Stimulated activated CD4-positive, alpha-beta T cell treated with anti-CD3 and anti-CD28 coated beads, TNF-alpha, amount 100 ng/mL, for 4 hours (primary cell): ENCODE measurements at places on chromosomes 7 and 10.
A peak's percentile ranks its signal among the peaks of the same experiment; 100 is the strongest.

GRCh38 chr10:93701866-93702209, 554 bp downstream of the FRA10AC1 start:
- DNase-seq: no peak

- no peak for DNase-seq
These were observed 73.5 kb downstream of the GRB10 start for GRCh38 chr7:50709151-50709550.

GRCh38 chr7:463362-463781, 56.3 kb downstream of the PDGFA start:
- no peak for DNase-seq

DNA sequence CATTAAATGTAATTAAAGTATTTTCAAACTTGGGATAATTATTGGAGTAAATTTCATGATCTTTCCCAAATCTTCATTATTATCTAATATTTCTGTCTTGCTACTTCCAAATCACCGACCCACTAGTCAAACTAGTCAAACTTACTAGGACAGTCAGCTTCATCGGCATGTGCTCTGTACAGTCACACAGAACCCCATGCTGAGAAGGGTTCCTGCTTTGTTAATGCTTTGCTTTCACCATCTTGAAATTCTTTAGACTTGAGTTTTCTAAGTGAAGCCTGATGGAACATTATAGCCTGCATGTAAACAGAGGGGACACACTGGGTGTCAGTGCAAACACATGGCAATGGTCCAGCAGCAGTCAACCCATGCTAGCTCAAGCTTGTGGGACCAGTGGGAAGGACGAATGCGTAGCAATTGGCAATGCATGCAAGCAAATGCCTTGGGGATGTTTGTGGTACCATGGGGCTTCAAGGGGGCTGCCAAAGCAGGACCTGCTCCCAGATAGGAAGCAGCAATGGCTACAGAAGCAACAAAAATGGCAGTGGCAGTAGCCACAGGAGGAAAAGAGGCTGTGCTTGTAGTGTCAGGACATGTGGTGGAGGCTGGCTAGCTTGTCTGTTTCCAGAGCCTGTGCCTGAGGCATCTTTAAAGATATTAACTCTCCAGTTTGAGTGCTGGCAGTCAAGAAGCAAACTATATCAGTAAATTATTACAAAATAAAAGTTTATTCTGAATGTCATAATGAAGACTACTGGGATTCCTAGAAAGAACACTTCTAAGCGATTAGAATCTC, 441.1 kb upstream of the SEMA3D start:
- DNase-seq: no peak

DNA sequence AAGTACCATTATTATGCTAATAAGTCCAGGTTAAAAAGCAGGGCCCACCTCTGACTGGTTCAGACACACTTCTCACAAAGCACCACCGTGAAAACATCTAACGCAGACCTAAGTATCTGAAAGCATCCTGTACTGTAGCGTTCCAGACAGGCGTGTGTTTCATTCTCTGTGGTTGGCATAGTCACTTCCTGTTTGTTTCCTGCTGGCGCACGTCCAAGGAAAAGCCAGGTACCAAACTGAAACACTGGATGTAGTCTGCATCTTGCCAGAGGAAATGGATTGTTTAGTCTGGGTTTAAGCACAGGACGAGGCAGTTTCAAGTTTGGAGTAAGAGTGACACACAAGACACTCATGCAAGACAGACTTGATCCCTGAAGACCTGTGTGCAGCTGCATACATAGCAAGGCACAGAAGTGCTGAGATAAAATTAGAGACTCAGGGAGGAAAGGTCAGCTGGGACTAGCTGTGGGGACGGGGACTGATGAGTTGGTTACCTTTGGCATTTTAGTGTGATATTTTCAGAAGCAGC, 23.3 kb downstream of the BPGM start:
- DNase-seq: peak; percentile 24

DNA sequence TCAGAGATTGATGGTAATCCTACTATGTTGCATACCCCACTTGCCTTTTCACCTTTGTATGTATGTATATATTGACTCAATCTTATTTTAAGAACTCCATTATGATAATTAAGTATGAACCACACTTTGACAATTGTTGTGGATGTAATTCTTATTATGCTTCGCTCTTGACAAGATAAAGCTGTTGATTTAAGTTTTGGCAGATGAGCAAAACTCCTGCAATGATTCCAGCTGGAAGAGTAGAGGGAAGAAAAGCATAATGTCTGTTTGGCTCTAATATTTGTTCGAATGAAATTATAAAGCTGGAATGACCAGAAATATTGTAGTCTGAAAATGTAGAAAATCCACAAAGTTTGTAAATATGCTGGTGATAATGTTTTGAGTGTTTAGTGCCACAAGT, 83.8 kb upstream of the AKR1E2 start:
- no peak for DNase-seq

DNA sequence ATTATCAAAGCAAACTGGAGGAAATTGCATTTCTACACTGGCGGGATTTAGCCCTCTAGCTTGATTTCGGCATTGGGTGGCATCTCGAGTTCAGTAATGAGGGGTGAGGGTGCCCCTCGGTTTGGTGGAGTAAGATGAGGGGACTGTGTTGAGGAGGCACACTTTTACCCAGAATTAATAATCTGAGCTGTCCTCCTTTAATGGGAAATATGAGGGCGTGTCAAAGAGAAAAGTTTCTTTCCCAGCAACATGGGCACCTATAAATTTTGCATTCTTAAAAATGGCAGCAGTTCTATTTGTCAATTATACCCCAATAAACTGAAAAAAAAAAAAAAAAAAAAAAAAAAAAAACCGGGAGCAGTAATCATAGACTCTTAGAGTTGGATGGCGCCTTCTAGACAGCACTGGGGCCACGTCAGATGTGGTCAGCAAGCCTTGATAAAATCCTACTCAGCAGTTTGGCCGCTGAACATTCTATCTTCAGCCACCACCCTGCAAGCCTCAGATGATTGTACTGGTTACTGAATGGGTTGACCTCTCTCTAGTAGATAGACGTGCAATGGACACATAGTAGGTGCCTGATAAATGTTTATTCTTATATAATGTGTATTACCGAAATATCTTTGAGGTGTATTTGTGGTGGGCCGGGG, 931 bp downstream of the PAPSS2 start:
- DNase-seq: no peak

DNA sequence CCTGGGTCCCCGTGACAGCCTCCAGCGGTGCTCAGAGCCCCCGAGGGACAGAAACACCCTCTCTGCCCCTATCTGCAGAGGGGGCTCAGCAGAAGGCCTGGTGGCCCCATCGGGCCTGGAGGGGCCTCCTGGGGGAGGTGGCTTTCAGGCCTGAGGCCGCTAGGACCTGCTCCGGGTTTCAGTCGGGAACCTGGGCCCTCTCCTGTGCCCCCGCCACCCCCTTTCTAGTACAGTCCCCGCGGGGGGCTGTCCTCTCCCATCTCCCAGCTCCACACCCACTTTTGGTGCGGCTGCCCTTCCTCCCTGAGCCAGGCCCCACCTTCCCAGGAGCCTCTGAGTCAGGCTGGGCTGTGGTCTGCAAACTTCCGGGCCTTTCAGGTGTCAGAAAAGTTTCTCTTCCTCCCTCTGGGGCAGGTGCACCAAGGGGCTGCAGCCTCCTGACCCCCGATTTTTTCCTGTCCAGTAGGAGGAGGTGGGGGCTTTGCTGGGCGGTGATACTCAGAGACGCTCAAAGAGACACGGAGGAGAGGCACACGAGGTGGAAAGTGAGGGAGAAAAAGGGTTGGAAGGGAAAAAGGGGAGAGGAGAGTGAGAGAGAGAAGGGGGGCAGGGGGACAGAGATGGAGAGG, 692 bp downstream of the CARD11 start:
- DNase-seq: peak; percentile 48

- no peak for DNase-seq
These were observed 9.9 kb downstream of the LBX1 start for GRCh38 chr10:101219139-101219945.

GRCh38 chr7:135200821-135201331, 10.4 kb downstream of the WDR91 start:
- DNase-seq: no peak

- no peak for DNase-seq
These were observed 33.6 kb downstream of the TRRAP start for GRCh38 chr7:98911916-98912315.

GRCh38 chr10:48774416-48775205, 89.9 kb downstream of the WDFY4 start:
- no peak for DNase-seq

DNA sequence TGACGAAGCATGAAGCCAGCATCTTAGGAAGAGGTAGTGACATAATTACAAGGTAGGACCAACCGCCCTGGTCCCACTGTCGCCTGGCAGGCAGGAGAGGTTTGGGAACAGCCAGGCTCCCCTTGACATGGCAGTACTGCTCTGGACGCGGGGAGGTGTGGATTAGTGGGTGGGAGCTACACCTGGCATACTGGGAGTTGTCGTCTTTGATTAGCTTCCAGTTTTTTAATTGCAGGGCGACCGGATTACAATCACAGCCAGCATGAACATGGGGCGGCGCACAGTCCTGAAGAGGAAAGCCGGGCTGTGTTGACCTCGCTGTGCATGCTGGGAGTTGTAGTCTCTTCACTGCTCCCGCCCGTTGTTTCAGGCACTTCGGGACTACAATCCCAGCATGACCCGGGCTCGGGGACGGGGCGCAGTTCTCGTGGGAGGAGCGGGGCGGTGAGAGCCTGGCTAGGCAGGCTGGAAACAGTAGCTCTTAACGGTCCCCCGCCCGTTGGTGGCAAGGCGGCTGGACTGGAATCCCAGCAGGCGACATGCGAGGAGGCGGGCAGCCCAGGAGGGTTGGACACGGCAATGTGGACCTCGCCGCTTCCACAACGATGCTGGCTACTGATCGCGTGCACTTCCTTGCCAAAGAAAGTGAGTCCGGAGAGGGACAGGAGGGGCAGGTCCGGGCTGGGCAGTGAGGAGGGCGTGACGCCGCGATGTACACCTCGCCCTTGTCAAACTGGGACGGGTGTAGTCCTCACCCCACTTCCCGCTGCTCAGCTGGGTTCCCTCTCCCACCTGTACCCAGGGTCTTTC, 98.0 kb upstream of the ZNF722 start:
- peak; percentile 57 for DNase-seq

GRCh38 chr10:124680675-124681074, 63.5 kb downstream of the FAM53B start:
- no peak for DNase-seq

- DNase-seq: no peak
These were observed 25.1 kb downstream of the MINDY4 start for GRCh38 chr7:30796105-30796869.

DNA sequence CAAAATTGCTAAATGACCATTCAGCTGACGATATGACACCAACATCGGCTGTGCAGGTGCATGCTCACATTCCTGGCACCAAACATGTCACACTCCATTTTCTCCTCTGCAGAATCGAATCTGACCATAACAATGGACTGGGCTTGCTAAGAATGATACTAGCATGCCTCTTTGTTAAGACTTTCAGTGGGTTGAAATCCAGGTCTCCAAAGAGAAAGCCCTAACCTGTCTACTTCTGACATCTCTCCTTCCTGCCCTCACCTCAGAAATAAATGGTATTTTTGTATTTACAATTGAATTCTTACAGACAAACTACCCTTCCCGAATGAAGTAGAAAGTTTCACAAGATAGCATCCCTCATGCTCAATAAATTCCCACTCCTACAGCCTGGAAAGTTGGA, 373.9 kb downstream of the KCNMA1 start:
- DNase-seq: no peak

DNA sequence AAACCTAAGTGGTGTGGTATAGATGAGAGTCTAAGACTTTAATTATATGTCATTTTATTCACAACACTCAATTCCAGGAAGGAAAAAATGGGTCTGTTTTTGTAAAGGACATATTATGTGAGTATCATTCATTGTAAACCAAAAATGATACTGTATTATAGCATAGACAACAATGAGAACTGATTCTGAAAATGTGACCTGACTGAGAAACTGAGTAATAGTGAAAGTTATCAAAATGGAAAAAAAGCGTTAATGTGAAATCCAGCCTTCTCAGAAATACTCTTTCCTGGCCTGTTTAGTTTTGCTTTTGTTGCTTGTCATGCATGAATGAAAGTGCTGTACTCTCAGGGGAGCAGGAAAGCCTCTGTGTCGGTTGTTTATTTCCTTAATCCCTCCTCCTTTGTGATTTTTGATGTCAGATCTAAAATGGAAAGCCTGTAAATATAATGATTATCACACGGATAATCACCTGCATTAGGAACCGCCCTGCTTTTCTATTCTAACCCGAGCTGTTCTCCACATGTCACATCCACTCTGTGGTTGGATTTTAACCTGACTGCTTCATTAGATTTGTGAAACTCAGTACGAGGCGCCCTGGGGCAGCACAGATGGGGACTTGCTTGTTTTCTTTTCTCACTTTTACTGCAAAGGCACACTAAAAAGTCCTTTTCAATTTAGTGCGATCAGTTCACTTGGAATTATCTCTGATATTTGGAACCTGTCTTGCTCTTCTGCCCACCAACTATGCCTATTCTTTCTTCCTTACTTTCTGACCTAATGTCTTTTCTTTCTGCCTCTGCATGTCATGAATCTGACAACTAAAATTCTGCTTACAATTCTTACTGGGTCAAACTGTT, 240.9 kb upstream of the KAT6B start:
- peak; percentile 9 for DNase-seq

GRCh38 chr7:75979759-75980429, 14.5 kb downstream of the TMEM120A start:
- DNase-seq: no peak
